ENCODE measurements at places on chromosomes 7 and 10.

DNA sequence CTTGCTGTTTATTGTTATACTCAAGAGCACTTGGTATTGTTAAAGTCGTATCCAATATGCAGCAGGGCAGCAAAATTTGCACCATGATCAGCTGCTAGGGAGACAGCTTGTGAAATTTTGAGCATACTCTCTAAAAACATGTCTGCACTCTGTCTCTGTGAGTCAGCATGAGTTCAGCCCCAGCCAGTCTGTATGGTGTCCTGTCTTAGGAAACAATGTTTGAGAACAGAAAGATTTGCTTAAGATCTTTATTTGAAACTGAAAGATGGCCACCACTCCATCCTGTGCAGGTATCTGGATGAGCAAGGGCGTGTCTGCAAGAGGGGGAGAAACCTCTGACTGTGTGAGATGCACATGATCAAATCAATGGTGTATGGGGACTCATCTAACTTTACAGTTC lies 97.1 kb downstream of the GNAI1 start:
- DNase-seq: no peak

DNA sequence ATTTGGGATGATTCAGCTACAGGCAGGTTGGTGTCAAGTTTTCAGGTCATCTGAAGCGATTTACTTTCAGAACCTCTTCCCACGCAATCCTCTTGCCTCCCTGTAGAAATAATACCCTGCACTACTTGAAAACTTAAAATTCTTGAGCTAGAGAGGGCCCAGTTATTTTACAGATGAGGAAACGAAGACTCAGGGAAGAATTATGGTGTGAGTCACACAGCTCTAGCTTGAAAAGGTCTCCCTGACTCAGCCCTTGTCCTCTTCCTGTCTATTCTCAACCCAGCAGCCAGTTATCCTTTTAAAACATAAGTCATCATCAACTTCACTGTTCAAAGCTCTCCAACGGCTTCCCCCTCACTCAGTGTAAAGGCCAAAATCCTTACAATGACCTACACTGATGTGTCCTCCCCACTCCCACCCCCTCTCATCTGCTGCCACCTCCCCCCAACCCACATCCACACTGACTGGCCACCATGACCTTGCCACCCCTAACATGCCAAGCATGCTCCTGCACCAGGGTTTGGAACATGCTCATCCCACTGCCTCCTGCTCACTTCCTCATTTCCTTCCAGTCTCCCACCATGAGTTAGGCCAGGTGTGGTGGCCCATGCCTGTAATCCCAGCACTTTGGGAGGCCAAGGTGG lies 3.4 kb downstream of the DNMBP start:
- DNase-seq: no peak

DNA sequence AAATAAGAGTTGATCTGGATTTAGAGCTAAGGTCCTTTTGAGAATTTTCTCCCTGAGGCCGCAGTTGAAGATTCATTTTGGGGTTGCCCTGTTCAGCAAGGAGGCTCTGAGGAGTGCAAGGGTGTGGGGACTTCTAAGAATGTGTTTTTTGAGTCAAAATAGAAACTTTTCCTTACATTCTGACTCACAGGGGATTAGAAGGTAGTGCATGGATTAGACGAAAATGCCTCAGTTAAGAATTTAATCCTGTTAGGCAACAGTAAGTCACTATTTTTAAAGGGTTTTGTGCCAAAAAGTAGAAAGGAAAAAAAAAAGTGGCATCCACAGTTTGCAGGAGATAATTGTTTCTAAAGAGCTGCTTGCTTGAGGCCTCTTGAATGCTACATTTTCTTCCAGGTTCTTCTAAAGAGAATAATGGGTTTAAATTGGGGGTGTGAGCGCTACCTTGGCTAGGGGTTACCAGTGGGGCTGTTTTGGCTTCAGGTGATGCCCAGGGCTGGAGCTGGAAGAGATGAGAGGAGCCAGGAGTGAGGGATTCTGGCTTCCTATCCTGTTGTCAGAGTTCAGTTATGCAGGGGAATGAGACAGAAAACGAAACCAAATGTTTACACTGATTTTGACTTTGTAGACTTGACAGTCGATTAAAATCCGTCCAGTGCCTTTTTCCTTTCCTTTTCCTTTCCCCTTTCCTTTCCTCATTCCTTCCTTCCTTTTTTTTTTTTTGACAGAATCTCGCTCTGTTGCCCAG lies 52.9 kb downstream of the BAMBI start:
- DNase-seq: no peak

GRCh38 chr10:61065051-61065450 lies 121.1 kb upstream of the RHOBTB1 start:
- DNase-seq: no peak

DNA sequence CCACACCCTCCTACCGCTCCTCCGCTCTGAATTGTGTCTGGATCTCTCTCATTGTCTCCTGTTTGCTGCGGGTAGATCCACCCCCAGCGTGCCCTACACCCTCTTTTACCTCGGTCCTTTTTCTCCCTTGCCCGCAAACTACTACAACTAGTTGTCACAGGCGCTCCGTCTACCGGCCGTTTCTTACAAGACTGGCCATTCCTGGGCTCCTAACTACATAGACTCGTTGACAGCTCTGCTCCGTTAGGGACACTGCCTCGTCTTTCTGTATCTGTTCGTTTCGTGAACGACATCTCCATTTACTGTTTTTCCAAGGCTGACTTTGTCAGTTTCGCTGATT lies 786 bp downstream of the TAF3 start:
- peak; percentile 13 for DNase-seq

- DNase-seq: no peak
Observed at GRCh38 chr10:93462371-93462770, 19.8 kb downstream of the MYOF start.

- DNase-seq: no peak
Observed at GRCh38 chr7:46229409-46229808, 308.3 kb upstream of the IGFBP3 start.

DNA sequence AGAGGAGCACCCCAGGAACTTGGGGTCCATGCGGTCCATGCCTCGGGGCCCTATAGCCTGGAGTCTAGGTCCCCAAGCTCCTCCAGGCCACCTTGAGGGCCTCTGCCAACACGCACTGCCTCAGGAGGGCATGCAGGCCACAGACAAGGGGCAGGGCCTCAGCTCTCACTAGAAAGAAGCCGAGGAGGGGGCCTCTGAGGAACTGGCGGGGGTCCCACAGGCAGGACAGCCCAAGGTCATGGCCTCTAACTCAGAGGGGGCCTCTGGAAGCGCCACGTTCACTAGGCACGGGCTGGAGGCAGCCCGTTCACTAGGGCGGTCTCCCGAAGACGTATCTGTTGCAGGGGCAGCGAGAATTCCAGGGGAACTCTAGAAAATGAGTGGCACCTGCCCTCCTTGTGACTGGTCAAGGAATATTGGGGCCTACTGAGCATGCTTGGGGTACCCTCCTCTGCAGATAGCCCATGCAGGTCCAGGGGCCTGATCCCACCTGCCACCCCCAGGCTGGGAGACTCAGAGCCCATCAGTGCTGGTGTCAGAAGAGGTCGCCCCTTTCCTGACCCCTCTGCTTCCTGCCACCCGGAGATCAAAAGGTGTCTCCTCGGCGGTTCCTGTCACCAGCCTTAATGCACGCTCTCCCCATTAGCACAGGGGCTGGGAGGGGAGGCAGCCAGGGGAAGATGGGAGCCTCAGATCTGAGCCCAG lies 86.7 kb upstream of the RET start:
- DNase-seq: no peak

DNA sequence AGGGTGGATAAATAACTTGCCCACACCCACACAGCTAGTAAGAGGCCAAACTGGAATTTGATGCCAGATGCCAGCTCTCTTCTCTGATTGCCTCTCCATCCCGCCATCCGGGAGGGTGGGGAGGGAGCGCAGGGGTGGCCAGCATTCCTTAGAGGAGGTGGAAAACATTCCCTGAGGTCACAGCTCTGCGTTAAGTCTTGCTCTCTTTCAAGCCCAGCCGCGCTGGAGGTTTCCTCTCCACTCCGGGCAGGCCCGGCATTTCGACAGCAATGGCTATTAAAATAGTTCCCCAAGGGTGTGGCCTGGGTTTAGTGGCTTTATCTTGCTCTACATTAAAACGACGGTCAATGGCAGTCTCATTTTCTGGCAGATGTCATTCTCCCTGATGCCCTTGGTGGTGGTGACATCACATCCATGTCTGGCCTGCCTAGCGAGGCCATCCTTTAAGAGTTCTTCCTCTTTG lies 16.1 kb upstream of the C10orf71 start:
- DNase-seq: no peak

- no peak for DNase-seq
Observed at GRCh38 chr7:140559410-140559809, 80.1 kb upstream of the MKRN1 start.

- DNase-seq: no peak
Observed at GRCh38 chr7:142869434-142869833, 14.6 kb downstream of the EPHB6 start.

- DNase-seq: no peak
Observed at GRCh38 chr10:33897291-33897752, 562.9 kb upstream of the NRP1 start.

DNA sequence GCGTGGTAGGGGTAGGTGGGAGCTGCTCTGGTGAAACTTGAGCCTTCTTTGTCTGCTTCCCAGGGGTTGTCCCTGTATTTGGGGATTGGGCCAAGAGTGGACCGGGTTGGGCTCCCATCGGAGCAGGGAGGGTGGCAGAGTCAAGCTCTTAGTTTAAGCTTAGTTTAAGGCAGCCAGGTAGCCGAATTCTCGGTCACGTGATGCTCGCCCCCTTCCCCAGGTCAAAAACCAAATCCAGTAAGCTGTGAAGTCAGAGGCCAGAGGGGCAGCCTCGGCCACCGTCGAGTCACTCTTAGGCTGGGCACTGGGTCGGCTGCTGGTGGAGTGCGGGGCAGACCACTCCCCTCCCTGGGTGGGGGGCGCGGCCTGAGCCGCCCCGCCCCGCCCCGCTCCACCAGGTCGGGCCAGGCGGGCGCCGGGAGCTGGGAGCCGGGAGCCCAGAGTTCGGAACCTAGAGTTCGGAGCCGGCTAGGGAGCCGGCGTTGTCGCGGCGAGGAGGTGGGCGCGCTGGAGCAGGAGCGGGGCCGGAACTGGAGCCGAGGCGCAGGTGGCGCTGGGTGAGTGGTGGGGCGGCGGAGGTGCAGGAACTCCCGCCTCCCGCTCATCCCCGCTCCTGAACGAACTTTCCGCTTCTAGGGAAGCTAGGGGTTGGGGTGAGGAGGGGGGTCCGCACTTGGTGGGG lies 2.8 kb upstream of the LZTS2 start:
- peak; percentile 50 for DNase-seq

DNA sequence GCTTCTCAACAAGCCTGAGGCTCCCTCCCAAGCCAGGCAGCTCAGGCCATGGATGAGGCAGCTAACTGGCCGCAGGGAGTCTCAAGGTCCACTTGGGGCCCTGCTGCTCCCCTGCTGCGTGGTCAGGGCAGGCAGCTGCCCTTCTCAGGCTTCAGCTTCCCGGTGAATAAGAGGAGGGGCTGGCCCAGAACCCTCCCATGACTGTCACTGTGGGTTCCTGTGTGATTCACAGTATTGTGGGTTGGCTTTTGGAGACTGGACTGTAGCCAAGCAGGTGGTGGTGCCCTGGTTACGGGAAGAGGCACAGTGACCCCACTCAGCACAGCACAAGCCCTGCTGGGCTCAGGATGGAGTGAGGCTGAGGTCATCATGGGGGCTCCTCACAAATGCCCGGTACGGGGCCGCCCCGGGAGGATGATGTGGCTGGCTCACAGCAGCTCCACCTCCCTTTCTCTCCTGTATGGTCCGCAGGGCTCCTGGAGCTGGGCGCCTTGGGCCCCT lies 189.8 kb downstream of the HECW1 start:
- no peak for DNase-seq

DNA sequence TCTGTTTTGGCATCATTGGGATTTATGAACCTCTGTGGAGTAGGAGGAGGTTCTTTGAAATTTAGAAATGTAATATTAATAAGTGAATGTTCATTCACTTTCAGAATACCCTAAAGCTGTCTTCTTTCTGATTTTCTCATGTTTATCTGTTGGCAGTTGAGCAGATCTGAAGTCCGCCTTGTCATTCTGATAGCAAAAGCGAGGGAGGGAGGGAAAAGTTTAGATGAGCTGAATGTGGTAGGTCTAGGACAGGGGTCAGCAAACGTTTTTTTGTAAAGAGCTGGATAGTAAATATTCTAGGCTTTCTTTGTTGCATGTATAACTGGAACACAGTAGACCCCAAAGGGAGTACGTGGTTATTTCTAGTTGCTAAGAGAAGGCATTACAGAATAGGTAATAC lies 94.4 kb upstream of the GATA3 start:
- no peak for DNase-seq

DNA sequence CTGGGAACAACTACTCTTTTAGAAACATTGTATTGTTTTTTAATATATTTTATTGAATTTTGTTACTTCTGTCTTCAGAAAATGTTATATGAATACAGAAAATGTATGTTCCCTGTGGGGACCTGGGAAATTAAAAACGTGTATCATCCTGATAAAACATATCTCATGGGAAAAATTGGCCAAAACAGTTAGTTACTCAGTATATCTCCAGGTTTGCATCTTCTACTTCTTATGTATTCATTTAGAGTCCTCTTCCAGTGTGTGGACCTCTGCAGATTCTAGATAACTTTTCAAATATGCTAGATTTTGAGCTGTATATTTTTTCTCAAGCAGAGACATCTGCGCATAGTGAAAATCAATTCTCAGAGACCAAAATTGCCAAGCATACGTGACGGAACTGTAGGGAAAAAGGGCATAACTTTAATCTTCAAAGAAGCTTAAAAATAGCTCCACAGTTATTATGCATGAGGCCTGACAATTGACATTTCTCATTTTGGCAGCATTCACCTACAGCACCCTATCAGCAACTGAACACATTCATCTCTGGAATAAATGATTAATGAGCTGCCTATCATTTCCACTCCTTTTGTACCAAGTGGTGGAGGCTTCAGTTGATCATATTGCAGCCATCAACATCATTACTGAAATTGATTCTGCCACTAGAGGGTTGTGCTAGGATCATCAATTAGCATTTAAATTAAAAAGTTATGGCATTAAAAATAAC lies 26.4 kb upstream of the UMAD1 start:
- DNase-seq: no peak

GRCh38 chr7:118061386-118061785 lies 122.6 kb upstream of the LSM8 start:
- no peak for DNase-seq

DNA sequence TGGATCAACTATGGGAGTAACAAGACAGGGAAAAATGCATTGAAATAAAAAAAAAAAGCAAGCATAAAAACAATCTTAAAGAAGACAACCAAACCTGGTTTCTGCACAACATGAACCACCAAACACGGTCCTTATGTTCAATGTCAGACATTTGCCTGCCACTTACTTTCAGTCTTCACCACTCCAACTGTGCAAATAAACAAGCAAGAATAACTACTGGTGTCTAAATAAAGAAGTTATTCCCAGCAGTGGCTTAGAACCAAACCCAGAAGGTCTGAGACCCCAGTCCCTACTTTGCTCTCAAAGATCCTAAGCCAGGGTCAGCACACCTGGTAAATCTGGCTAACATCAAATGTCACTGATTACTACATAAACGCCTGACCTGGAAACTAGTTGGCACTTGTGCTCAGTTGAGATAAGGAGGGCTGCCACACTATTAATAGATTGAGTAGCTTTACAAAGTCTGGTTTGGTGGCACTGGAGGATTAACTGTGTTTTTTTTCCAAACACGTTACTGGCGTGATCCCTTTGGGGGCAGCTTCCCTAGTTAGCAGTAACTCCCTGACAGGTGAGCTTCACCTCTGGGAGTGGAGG lies 62.7 kb upstream of the ABLIM1 start:
- no peak for DNase-seq

- no peak for DNase-seq
Observed at GRCh38 chr7:93053209-93053948, 64.4 kb downstream of the SAMD9 start.

GRCh38 chr10:8402576-8402975 lies 348.1 kb downstream of the GATA3 start:
- DNase-seq: peak; percentile 40

- no peak for DNase-seq
Observed at GRCh38 chr7:68689087-68689433, 909.2 kb upstream of the AUTS2 start.
